AG04449 (cell line): ENCODE measurements at places on chromosomes 7 and 10.

DNA sequence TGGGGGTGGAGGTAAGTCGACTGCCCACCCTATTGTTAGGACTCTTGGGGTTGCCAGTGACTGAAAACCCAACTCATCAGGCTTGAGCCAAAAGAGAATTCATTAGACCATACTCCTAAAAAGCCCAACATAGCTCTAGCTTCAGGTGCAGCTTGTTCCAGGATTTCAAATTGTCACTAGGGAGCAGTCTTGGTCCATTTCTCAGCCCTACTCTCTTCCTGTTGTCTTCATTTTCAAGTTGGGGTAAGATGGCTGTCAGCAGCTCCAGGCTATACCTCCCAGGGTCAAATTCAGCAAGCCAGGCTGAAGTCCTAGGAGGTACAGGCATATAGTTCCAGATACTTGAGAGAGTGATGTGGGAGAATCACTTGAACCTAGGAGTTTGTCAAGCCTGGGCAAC, 14.9 kb upstream of the COL13A1 start:
- no peak for DNase-seq

GRCh38 chr10:76981251-76981650, 656.4 kb downstream of the KCNMA1 start:
- no peak for DNase-seq

GRCh38 chr10:126262233-126262838, 125.9 kb downstream of the ADAM12 start:
- no peak for DNase-seq

DNA sequence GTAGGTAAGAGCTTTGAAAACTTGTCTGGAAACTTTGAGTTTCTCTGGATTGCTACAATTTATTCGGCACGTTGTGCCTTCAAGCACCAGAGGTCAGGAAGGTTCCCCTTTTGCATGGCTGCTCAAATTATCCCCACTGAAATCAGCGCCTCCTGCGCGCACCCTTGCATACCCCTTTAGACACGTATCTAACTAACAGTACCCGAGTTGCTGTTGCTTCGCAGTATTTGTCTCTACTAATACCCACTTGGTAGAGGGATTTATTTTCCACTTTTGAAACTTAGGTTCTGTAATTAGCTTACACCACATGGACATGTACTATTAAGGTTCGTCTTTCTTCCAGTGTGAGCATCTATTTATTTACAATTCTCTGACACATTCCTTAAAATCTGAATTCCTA, 1.6 kb downstream of the MEOX2 start:
- no peak for DNase-seq

DNA sequence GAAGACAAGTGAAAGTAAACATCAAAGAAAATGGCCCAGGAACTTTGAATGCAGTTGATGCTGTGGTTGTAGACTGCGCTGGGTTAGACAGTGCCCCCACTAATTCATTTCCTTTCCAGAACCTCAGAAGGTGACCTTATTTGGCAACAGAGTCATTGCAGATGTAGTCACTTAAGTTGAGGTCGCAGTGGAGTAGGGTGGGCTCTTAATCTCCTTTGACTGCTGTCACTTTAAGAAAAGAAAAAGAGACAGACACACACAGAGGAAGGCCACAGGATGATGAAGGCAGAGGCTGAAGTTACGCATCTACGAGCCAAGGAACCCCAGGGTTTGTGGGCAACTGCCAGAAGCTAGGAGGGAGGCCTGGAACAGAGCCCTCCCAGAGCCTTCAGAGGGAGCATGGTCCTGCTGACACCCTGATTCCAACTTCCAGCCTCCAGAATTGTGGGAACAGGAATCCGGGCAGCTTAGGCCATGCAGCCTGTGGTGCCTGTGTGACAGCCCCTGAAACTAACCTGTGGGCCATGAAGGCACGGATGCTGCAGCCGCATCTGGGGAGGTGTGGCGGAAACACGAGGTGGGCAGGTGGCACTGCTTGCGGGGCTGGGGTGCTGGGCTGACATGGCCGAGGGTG, 107.6 kb downstream of the PRKAG2 start:
- DNase-seq = no peak

DNA sequence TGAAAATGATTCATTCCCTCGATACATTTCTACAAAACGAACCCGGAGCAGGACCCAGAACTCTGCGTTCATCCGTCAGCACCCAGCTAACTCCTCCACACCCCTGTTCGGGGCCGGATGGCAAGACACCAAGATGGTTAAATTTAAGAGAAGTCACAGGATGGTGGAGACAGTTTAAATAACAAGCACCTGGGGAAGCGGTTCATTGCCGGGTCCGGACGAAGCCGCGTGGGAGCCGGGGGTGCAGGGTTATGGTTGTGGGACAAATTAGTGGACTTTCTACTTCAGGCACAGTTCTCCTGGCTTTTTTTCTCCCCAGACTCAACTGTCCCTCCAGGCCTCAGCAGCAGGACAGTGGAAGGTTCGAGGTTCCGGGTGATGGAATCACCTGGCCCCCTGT, 45.4 kb downstream of the ASB13 start:
- DNase-seq = no peak

- DNase-seq = no peak
Observed at GRCh38 chr10:95264227-95265051, 26.4 kb downstream of the PDLIM1 start.

DNA sequence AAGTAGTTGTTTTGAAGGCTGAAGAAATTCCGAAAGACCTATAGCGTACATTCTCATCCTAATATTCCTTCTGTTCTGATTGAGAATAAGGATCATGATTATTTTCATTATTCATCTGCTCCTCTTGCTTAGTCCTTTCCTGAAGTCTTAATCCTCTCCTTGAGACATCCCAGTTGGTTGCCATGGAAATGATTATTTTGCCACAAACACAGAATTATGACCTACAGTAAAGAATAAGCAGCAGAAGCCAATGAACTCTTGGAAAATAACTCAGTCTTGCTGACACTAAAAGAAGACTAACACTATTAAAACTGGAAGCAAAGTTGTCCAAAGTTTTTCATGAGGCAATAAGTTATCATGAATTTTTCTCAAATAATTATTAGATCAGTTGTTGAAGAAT, 47.8 kb upstream of the JAZF1 start:
- no peak for DNase-seq
